Muscle of back (tissue), 13 donors: ENCODE measurements at places on chromosomes 3 and 15. TPM values are rescaled to one million over a fixed set of nuclear protein-coding genes. Genes with fewer than 3 reads are reported as not detected.
A peak's percentile ranks its signal among the peaks of the same experiment; 100 is the strongest.

- no peak for DNase-seq
Measured at GRCh38 chr15:91782221-91782620, 71.3 kb upstream of the SLCO3A1 start.

- peak; percentile 59 for DNase-seq
Measured at GRCh38 chr15:80970018-80970657, 19.5 kb downstream of the MESD start.

GOLGA6L7 gene
- 0.50 TPM for polyA plus RNA-seq

LMAN1L gene
- not detected for polyA plus RNA-seq

WDR72 gene
- polyA plus RNA-seq, result 0.58 TPM

AADACL2 gene
- not detected for polyA plus RNA-seq
